ENCODE measurements at places on chromosomes 4 and X. TPM values are rescaled to one million over a fixed set of nuclear protein-coding genes. Genes with fewer than 3 reads are reported as not detected.

- DNase-seq = no peak
Measured at GRCh38 chrX:100316987-100317386, 93.1 kb downstream of the PCDH19 start.

GRCh38 chr4:16687011-16687410 is 211.4 kb downstream of the LDB2 start:
- no peak for DNase-seq

Gene USP11
- 23.6 TPM for total RNA-seq

DNA sequence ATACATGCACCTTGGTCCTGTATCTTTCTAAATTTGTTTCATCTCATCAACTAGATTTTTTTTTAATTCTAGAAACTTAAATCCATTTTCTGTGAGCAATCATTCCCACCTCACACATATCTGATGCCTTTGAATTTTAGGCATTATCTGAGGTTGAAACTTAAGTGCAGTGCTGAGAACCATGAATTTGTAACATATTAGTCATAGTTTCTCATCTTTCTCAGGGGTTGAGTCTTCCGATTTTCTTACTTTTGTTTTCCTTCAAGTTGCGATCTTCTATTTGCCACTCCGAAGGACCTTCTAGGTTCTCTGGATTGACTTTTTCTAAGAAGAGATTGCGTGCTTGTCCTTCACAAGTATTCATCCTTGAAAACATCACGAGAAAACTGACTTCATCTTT is 3.7 kb upstream of the NR0B1 start:
- DNase-seq = no peak

Gene GABRG1
- not detected for total RNA-seq

DNA sequence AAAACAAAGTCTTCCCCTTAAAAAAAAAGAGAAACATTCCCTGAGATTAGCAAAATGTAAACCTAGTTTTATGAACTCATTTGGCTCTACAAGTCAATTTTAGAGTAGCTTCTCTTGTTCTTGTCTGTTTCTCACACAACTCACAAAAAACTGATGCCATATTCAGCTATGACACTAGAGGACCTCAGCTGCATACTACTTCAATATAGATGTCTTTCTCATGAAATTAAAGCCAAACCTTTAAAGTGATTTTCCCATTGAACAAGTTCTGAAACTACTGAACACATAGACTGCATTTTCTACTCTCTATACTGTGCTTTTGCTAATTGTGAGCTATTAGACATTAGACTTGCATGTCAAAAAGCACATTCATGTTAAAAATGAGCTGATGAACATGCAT is 49.8 kb downstream of the TBCK start:
- DNase-seq = no peak

GRCh38 chr4:54487491-54487890 is 170.3 kb upstream of the KIT start:
- no peak for DNase-seq

DNA sequence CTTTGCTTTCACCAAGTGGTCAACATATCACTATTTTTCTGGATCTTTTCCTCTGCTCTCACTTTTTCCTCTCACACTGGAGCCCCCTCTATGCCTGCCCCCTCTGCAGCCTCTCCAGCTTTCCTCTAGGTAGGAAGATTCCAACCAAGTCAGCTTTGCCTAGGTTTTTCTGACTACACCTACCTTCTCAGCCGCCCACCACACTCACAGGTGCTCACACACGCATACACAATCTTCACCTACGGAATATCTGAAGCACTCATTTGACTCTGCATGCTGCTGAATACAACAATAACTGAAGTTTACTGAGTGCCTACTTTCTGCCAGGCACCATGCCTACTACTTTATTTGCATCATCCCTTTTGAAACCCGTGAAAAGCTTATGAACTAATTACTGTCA is 328.0 kb downstream of the PPP3CA start:
- no peak for DNase-seq

Gene ADH6
- total RNA-seq = not detected

Gene MAGEC3
- not detected for total RNA-seq
